ENCODE measurements at places on chromosomes 7 and 10.
A peak's percentile ranks its signal among the peaks of the same experiment; 100 is the strongest.

DNA sequence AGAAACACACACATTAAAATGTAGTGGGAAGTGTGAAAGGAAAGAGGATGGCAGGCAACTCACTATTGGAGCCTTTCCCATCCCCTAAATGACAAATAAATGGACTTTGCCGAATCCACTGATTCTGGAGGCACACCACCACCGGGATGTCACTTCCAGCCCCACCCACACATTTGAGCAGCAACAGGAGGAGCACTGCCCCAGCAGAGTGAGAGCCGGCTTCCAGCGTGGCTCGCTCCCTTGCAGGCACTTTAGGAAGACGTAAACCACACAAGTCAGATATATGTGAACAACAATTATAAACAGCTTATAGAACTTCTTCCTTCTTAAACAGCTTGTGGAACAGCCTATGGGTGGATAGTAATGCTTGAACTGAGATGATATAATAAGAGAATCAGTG is 191.0 kb downstream of the DGKI start:
- no peak for DNase-seq

GRCh38 chr10:5816170-5816569 is 2.9 kb upstream of the GDI2 start:
- DNase-seq = no peak

- DNase-seq = peak; percentile 26
These were observed 11.4 kb downstream of the DLD start for GRCh38 chr7:107902381-107902780.

GRCh38 chr7:31078363-31078990 is 26.4 kb downstream of the ADCYAP1R1 start:
- no peak for DNase-seq

Measured in iris pigment epithelial cell (primary cell).